IPS DF 6.9 (cell line): ENCODE measurements at places on chromosomes 3 and 15.
A peak's percentile ranks its signal among the peaks of the same experiment; 100 is the strongest.

DNA sequence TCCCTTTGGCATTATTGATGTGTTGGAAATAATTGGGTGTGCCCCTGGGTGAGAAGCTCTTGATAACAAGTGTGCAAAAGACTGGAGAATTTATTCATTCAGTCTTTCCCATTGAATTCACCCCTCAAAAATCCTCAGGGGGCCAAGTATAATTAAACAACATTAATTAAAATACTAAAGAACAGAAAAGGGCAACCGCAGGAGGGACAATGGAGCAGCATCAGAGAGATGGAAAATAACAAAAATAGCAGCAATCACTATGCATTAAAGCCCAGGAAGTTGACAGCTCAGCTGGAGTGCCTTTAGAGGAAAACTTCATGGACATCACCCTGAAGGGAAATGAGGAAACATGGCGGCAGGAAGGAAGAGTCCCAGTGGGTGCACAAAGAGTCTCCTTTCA is 227.6 kb downstream of the MINAR1 start:
- DNase-seq: no peak

GRCh38 chr15:54941417-54941816 is 255.3 kb downstream of the RSL24D1 start:
- DNase-seq: no peak

DNA sequence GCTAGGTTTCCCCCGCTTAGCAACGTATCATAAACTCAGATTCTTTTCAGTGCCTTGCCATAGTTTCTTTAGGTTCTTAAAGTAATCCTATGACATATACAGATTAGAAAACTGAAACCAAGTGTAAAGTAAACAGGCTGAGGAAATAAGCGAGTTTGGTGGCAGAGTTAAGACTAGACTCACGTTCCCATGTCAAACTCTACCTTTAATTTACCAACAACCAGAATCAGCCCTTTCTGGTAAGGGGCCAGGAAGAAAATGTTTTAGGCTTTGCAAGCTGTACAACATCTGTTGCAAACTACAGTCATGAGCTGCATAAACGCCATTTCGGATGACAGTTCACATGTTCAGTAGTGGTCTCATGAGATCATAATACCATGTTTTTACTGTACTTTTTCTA is 128.0 kb upstream of the PRICKLE2 start:
- no peak for DNase-seq

DNA sequence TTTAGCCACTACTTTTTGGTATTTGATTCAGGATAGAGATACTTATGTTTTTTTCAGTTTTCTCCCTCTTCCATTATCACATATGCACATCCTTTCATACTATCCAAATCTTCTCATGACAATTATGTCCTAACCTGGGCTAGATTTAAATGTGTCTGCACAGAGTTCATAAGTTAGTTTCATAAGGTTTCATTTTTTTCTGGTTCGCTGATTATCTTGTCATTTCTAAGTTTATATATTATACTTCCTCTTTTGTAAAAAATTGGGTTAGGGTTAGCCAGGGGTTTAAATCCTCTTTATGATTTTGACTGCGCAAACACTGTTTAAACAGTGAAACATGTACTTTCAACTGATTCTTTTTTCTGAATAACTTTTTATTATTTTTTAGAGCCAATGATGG is 148.6 kb downstream of the SST start:
- DNase-seq: no peak

- DNase-seq: no peak
Observed at GRCh38 chr3:107800710-107801109, 277.9 kb downstream of the BBX start.

GRCh38 chr3:13722178-13722577 is 157.7 kb downstream of the WNT7A start:
- DNase-seq: no peak

GRCh38 chr3:63753567-63753966 is 65.5 kb upstream of the C3orf49 start:
- peak; percentile 1 for DNase-seq
